ENCODE measurements at places on chromosomes 1 and 21.
A peak's percentile ranks its signal among the peaks of the same experiment; 100 is the strongest.

DNA sequence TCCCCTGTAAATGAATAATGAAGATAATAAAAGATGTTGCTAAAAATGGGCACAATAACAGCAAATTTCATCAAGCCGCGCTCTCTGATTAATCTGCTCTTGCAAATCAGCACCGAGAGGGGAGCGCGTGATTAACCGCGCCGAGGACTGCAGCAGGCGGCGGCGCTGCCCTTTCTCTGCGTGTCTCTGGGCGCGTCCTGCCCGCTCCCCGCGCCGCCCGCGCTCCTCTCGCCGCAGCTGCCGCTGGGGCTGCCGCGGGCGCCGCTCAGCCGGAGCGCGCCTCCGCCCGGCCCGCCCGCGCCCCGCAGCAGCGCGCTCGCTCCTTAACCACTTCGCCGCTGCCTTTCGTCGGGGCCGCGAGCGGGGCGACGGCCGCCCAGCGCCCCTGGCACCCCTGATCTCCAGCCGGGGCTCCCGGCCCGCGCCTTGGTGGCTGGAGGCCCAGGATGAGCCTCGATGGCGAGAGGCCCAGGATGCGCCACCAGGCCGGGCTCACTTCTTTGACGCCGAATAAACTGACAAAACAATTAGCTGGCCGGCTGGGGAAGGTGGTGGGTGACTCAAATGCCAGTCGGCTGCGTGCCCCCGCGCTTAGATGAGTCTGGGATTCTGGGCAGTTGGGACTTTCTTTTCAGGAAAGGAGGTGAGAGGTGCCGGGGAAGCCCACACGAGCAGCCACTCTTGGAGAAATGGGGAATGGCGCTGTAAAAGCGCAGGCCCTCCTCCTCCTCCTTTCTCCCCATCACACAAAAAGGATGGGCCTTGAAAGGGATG, 221.4 kb upstream of the PKN2 start:
- H3K27ac ChIP-seq = no peak overlapping the region
- no peaks in the 10 kb centered on the region for H3K27me3 ChIP-seq
- DNase-seq = no peak

- no peak overlapping the region for H3K4me3 ChIP-seq
- no peaks in the 10 kb centered on the region for H3K27me3 ChIP-seq
- DNase-seq = peak; percentile 53
- H3K4me1 ChIP-seq = no peaks in the 10 kb centered on the region
- no peaks in the 10 kb centered on the region for H3K36me3 ChIP-seq
Measured at GRCh38 chr1:54973205-54973921, 7.1 kb upstream of the TMEM61 start.

DNA sequence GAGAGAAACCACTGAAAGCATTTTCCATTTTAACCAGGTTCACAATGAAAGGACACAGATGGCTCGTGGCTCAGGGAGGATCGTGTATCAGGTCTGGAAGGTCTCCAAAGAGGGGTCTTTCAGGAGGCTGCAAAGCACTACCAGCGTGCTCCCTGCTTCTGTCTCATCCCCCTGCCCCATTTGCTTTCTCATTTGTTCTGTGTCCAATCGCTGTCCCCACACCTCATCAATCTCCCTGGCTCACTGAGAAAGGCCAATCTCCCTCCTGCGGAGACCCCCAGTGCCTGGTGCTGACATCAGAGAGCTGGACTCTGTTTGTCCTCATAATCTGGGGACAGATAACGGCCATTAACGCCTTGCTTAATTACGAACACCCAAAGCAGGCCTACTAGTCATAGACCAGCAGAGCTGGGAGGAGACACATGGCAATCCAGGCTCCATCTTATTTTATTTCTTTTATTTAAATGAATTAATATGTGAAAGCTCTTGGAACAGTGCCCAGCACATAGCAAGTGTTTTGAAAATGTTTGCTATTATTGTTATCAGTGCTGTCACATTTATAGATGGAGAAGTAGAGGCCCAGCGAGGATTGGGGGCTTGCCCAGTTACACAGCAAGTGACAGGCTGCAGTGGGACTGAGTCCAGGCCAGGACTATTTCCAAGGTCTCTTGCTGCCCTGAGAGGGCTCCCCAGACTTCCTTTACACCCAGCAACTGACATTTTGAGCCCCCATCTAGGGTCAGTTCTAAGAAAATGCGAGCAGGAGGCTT, 341.0 kb upstream of the USP24 start:
- DNase-seq = no peak
- H3K27me3 ChIP-seq = no peaks in the 10 kb centered on the region
- no peaks in the 10 kb centered on the region for H3K4me1 ChIP-seq
- H3K36me3 ChIP-seq = no peaks in the 10 kb centered on the region

DNA sequence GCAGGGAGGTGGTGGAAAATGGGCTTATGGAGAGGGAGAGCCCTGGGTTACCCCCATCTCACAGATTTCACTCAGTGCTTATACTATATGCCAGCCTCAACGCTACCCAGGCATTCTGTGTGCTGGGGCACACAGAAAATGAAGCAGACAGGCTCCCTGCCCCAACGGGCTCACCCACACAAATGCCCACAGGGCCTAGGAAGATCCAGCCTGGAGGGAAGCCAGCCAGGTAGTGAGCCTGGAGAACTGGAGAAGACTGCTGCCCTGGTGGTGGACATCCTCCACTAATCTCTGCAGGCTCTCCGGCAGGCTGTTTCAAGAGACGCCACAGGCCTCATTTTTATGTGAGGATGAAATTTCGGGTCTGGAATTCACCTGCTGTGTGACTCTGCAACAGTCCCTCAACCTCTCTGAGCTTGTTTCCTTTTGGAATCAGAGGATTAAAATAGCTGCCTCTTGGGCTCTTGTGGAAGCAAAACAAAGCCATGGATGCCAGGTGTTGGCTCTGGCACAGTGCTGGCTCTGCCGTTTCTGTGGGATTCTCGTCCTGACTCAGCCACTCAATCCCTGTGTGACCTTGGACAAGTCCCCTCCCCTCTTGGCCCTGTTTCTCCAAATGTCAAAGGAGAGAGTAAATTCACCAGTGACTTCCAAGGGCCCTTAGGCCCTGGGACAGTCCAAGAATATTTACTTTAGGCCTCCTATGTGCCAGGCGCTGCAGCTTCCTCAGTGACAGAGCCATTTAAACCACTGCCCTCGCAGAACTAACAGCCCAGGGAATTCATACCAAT, 3.6 kb downstream of the PAQR7 start:
- H3K36me3 ChIP-seq = no peaks in the 10 kb centered on the region
- peak overlapping the region; percentile 54 for H3K27ac ChIP-seq
- no peaks in the 10 kb centered on the region for H3K27me3 ChIP-seq

- no peak for DNase-seq
- no peaks in the 10 kb centered on the region for H3K27me3 ChIP-seq
- H3K36me3 ChIP-seq = no peaks in the 10 kb centered on the region
- no peak overlapping the region for H3K27ac ChIP-seq
- no peaks in the 10 kb centered on the region for H3K4me1 ChIP-seq
Measured at GRCh38 chr1:55751776-55752175, 536.6 kb upstream of the USP24 start.

DNA sequence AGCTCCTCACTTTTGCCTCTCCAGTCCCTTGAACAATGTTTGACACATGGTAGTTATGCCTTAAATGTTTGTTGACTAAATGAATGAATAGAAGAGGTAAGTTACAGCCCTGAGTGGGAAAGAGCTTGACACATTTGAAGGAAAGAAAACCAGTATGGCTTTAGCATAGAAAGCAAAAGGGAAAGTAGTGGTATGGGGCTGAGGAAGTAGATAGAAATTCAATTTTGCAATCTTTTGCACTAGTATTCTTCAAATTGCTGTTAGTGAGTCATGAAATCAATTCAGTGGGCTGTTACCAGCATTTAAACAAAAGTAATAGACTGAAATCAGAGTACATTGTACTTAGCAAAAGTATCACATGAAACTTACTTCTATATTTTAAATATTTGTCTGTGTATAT, 21.1 kb downstream of the PLA2G4A start:
- H3K4me1 ChIP-seq = no peaks in the 10 kb centered on the region
- no peaks in the 10 kb centered on the region for H3K27me3 ChIP-seq
- no peaks in the 10 kb centered on the region for H3K36me3 ChIP-seq
